Right atrium auricular region (tissue), 2 donors: ENCODE measurements at places on chromosomes 7 and 10.
A peak's percentile ranks its signal among the peaks of the same experiment; 100 is the strongest.

GRCh38 chr7:240887-241421, 48.6 kb downstream of the FAM20C start:
- no peaks in the 10 kb centered on the region for H3K36me3 ChIP-seq
- DNase-seq, result no peak
- H3K4me3 ChIP-seq, result no peak overlapping the region
- H3K4me1 ChIP-seq, result no peaks in the 10 kb centered on the region
- H3K27ac ChIP-seq, result no peak overlapping the region
- no peaks in the 10 kb centered on the region for H3K27me3 ChIP-seq

GRCh38 chr7:30996883-30997282, 33.1 kb downstream of the GHRHR start:
- H3K4me3 ChIP-seq, result no peak overlapping the region
- no peak for DNase-seq
- H3K4me1 ChIP-seq, result no peaks in the 10 kb centered on the region
- H3K27ac ChIP-seq, result no peak overlapping the region
- H3K27me3 ChIP-seq, result no peaks in the 10 kb centered on the region
- no peaks in the 10 kb centered on the region for H3K36me3 ChIP-seq

GRCh38 chr10:72460284-72460876, 105.7 kb upstream of the DNAJB12 start:
- no peak for DNase-seq
- H3K4me1 ChIP-seq, result peaks cover 21% of the 10 kb centered on the region
- H3K27ac ChIP-seq, result no peak overlapping the region
- H3K27me3 ChIP-seq, result no peaks in the 10 kb centered on the region
- no peaks in the 10 kb centered on the region for H3K36me3 ChIP-seq

DNA sequence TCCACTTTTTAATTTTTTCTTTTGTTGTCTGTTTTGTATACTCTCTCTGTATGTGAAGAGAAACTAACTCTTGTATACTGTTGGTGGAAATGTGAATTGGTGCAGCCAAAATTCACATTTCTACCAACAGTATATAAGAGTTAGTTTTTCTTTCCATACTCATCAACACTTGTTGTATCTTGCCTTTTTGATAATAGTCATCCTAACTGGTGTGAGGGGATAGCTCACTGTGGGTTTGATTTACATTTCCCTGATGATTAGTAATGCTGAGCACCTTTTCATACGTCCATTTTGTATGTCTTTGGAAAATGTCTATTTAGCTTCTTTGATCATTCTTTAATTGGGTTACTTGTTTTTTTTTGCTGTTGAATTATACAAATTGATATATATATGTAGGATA, 375.5 kb upstream of the IGFBP3 start:
- no peak overlapping the region for H3K4me3 ChIP-seq
- no peaks in the 10 kb centered on the region for H3K36me3 ChIP-seq
- no peaks in the 10 kb centered on the region for H3K4me1 ChIP-seq
- H3K27me3 ChIP-seq, result no peaks in the 10 kb centered on the region

DNA sequence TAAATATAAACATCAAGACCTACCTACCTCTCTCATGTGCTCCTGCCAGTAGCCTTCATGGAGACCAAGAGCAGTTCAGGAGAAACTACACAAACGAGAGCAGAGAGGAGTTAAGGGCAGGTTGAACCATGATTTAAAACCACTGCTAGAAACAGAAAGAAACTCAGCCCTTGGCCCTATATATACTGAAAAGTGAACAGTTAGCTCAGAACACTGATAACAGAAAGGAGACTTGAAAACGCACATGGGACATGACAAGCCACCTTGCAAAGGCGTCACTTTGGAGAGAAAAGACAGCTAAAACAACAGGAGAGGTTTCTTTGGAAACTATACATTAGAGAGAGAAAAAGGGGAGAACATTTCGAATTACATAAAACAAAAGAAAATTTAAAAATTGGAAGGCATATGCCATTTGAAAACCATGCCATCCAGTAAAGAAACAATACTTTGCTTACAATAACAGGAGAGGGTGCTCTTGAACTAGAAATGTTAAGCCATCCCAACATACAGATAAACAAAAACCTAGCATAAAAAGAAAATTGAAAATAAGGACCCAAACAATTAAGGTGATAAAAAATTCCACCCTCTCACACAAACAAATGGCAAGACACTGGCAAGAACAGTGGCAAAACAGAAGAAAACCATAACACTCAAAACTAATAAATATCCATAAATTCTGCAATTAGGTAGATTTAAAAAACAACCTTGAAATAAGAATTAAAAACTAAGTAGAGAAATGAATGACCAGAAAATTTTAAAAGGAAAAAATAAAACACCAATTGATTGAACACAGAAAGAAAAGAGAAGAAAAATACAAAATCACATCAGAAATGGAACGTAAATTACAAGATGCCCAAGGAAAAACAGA, 232.7 kb downstream of the IMMP2L start:
- H3K27ac ChIP-seq, result no peak overlapping the region
- no peak overlapping the region for H3K4me3 ChIP-seq
- DNase-seq, result no peak
- no peaks in the 10 kb centered on the region for H3K4me1 ChIP-seq
- no peaks in the 10 kb centered on the region for H3K27me3 ChIP-seq

- DNase-seq, result no peak
- no peaks in the 10 kb centered on the region for H3K27me3 ChIP-seq
- H3K36me3 ChIP-seq, result no peaks in the 10 kb centered on the region
Observed at GRCh38 chr7:121563177-121563576, 167.1 kb upstream of the FAM3C start.

DNA sequence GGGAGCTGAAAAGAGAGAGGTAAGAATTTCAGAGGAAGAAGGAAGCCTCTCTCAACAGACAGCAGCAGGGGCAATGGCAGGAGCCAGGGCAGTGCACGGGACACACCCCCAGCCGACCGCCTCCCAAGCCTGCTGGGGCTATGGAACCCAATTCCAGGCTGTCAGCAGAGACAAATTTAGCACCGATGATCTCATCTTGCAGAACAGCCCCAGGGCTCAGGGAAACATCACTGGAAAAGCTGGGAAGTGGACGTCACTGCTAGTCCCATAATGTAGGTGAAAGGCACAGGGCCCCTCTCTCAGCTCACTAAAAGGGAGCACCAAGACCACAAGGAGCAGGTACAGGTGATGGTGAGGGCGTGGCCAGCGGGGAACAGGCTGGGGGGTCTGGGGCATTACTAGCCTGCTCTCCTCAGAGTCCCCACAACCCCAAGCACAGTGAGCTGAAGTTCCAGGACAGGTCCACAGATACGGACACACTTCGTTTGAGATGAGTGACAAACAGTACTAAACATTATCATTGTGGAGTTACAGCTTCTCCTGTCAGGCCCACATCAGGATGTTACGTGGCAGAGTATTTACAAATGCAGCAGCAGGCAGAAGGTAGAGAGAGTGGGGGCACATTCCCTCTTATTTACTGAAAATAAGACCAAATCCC, 103.7 kb downstream of the PLXNA4 start:
- H3K4me3 ChIP-seq, result no peak overlapping the region
- H3K27ac ChIP-seq, result peak overlapping the region; percentile 90
- H3K27me3 ChIP-seq, result no peaks in the 10 kb centered on the region
- no peaks in the 10 kb centered on the region for H3K4me1 ChIP-seq
